ENCODE measurements at places on chromosomes 4 and X.

GRCh38 chrX:101407167-101407747 is 468 bp downstream of the GLA start:
- no peak for DNase-seq

GRCh38 chr4:144648042-144648441 is 2.1 kb downstream of the HHIP start:
- DNase-seq: no peak

DNA sequence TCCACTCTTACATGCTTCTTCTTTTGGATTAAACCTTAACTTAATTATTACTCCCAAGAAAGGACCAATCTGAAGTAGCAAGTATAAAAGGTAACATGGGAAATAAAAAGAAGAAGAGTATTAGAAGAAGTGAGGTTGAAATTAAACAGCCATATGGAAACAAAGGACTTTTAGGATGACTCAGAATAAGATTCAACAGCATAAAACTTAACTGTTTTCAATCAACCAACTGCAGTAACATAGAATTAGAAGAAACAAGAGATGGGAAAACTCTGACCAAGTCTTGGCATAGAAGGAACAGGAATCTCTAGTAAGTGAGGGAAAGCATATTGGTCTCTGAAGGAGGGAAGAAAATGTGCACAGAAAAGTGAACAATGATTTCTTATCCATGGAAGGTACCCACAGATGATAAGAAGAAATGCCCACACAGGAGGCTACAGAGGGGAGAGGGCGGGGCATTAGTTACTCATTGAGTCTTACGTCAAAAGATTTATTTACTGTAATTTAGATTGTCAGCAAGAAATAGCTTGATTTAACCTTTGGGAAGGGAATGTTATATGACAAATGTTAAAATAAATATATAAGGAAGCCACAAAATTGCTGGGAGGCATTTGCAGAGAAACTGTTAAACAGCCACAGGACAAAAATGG is 177.3 kb downstream of the BANK1 start:
- DNase-seq: no peak

GRCh38 chr4:39970671-39971640 is 6.8 kb downstream of the PDS5A start:
- no peak for DNase-seq

DNA sequence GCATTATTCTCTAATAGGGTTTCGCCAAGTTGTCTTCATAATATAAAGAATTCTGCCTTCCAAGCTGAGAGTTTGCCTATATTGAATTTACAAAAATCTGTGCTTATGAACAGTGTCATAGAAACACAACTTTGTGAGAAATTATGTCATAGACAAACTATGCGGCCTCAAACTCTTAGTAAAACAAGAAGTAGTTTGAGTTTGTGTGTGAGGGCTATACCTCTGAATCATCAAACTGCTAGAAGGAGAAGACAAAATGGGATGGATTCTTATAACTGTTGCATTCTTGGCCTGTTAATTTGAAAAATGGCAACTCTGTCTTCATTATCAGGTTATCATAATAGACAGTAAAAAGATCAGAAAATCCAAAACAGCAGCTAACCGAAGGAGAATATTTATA is 46.1 kb upstream of the NAP1L5 start:
- DNase-seq: no peak

DNA sequence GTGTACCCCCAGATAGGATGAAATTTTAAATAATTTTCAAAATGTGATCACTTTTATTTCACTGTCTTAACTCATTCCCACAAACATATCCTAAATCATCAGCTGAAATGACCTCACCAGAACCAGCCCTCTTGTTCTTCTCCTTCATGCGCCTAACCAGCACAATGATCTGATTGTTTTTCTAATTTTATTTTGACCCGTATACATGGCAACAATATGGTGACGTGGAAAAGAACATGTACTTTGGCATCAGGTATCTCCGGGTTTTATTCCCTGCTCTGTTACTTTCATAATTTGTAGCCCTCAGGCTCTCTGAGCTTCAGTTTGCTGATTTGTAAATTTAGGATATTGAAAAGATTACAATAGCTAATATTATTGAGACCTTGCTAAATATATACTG is 562.4 kb upstream of the ZFP42 start:
- DNase-seq: no peak

- no peak for DNase-seq
Observed at GRCh38 chr4:44462259-44462658, 13.7 kb upstream of the KCTD8 start.

DNA sequence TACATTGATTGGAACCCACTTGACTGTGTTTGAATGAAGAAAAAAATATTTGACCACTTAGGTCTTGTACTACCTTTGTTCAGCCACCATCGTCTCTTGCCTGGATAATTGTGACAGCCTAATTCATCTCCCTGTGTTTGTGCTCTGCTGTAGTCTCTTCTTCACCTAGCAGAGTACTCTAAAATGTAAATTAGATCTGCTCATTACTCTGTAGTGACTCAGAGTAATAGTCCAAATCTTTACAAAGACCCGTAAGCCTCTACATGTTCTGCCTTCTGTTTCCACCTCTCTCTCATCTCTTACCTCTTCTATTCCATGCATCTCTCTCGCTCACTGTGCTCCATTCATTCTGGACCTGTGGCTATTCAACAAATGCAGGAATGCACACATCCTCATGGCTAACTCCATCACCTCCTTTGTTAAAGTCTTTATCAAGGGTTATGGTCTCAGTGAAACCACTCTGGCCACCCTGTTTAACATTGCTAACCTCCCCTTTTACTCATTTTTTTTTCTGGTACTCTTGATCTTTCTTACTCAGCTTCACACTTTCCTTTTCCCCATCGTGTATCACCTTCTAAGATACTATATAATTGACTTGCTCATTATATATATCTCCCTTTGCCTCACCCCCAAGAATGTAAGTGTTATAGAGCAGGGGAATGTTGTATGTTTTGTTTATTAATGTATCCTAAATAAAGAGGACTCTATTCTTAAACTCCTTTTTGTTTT is 98.4 kb downstream of the STIM2 start:
- no peak for DNase-seq

DNA sequence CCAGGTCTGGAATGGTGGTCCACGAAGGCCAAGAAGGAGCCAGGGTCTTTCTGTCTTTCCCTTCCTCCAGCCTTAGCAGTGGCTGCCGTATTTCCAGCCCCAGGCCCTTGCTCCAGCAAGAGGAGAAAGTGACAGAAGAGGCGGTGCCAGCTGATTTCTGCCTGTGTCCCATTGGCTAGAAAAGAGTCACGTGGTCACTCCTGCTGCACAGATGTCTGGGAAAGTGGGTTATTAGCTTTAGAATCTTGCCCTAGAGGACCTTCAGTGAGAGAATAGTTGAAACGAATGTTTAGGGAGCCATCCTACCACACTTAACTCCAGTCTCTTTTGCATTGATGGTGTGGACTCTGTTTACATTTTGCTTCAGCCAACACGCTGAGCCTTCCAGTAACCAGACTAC is 99.3 kb upstream of the BCOR start:
- DNase-seq: no peak

- no peak for DNase-seq
Observed at GRCh38 chr4:48332661-48333060, 8.7 kb upstream of the SLAIN2 start.

DNA sequence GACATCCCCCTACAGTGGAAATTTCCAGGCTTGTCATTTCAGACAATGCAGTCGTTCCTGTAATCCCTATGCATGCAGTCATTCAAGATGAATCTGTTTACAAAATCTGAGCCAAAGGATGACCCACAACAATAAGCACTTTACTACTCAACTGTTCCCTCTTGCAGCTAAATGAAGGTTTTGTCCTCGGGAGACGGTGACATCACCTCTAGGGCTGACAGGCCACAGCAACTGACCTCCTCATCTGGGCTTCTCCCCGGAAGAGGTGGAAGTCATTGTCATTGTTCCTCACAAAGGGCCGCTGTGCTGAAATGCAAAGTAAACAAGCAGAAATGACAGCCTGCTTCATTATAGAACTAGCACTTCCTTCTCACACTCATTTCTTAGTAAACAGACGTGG is 29.2 kb downstream of the CLRN2 start:
- DNase-seq: no peak

- no peak for DNase-seq
Observed at GRCh38 chrX:70398899-70399298, 24.2 kb upstream of the GDPD2 start.

DNA sequence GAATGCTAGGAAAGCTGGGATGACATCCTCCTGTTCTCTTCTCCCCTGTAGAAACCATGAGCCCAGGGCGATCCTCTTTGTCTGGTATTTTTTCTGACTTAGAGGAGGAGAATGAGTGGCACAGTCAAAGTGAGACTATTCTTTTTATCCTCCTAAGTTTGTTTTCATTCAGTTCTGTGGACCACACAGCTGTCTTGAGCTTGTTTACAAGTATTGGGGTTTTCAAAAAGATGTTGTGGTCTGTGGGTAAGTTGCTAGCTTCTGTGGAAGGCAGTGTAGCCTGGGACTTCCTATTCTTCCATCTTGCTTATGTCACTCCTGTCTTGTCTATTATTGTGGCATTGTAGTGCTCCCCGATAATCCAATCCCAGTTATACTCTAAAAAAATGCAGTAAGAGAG is 223.0 kb downstream of the PAPSS1 start:
- no peak for DNase-seq

DNA sequence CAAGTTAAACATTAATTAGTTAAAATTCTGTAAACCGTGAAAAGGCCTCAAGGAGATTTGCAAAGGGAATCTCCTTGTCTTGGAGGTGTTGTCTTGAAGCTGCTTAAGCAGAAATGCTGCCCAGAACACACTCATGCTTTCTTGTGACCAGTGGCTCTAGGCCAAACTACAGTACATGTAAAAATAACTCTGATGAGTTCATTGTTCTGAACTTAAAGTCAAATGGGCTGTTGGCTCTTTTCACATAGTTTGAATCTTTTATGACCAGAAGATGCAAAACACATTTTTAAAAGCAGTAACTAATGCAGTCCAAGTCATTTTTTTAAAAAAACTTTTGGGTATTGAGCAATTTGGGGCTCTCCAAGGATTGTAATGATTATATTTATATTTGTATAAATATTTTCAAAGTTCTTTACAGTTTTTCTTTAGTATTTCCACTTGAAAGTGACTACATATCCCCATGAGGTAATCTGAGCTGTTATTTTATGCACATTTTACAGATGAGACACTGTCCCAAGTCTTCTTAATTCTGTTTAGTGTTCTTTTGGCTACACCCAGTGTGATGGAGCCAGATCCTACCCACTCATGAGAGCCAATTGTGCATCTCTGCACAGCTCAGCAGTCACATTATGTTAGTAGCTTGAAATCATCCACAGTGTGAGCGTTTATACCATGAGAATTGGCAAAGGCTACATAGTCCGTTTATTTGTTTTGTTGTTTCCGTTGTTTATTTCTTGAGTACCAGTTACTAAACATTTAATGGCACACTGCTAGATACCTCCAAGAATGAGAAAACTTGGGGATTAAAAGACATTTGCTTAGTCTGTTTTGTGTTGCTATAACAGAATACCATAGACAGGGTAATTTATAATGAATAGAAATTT is 112.8 kb upstream of the ATXN3L start:
- DNase-seq: no peak

DNA sequence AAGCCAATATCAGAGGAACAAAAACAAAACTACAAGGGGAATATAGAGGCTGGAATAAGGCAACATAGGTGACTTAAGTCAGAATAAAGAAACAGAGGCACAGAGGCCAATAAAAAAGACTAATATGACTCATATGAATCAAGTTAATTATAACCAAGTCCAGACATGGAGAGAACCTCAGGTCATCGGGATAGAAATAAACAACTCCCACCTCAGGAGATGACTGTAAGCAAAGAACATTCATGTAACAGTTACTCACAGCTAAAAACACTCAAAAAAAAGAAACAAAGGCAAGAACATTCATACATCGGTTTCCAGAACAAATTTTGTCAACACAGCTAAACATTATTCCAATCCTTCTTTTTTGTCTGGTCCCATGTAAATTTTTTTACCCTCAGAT is 60.3 kb upstream of the RXFP1 start:
- DNase-seq: no peak

DNA sequence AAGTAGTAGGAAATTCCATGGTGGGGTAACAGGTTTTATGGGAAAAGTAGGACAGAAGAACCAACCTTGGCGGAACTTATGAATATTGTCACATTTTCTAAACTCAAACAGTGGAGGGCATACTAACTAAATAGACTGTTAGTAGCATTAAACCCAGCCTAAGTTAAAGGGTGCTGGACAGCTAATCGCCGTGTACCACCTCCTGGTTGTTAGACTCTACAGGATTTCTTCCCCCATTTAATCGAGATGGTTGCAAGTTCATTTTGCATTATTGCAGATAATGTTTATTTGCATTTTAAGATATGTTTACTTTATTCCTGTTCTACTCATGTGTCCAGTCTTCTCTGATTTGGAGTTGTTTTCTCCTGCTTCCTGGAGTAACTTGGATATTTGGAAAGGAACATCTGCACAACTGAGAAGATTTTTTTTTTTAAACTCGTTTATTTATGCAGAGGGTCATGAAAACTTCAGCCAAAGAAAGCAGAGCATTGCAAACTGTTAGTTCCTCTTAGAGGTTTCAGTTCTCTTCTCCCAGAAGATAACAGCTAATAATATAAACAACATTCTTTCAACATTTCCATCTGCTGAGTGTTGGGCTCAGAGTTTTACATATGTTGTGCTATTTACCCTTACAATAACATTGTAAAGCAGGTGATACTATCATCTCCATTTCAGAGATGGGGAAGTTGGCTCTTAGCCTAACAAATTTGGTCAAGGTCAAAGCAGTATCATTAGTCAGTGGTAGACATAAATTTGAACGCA is 51.5 kb upstream of the TBC1D9 start:
- DNase-seq: no peak

DNA sequence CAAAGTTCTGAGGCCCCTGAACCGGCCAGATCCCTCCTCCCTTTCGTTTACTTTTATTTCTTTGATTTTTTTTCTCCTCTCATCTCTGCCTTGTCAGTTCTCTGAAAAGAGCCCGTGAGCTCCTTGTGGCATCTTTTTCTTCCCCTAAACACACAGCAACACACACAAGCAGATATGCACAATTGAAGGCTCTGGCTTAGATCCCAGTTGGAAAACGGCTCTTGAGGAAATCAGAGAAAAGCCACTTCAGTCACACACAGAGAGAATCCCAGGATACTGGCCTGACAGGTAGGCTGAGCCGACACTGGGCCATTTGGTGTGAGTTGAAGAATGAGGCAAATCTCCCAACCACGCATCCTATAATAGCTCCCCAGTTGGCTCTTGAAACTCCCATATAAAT is 12.9 kb downstream of the DIPK2B start:
- no peak for DNase-seq

DNA sequence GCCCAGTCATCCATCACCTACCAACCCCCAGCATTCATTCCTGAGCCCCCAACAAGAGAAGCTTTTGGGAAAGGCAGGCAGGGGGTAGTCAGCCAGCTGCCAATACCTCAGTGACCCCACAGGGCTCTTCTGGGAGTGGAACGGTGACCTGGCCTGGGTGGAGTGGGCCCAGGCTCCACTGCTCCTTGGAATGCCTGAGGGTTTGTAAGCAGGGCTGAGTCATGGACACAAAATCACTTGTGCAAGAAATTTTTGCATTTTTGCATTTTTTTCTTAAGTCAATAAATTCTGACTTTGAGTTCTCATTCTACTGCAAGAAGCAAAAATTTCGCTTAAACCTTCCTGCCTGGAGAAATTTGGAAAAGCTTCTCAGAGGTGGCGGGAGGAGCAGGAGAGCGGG is 18.5 kb downstream of the SORCS2 start:
- no peak for DNase-seq

GRCh38 chr4:37615720-37616063 is 70.5 kb downstream of the RELL1 start:
- DNase-seq: no peak

- DNase-seq: no peak
Observed at GRCh38 chr4:76691807-76692582, 205.9 kb downstream of the SOWAHB start.

GRCh38 chrX:80471582-80471981 is 51.3 kb downstream of the TENT5D start:
- DNase-seq: no peak

Measured in stimulated activated CD8-positive, alpha-beta memory T cell treated with anti-CD3 and anti-CD28 coated beads, Interleukin-15, amount 100 ng/mL, for 48 hours (primary cell).